ENCODE measurements at places on chromosomes 7 and 10. TPM values are rescaled to one million over a fixed set of nuclear protein-coding genes. Genes with fewer than 3 reads are reported as not detected.

DNA sequence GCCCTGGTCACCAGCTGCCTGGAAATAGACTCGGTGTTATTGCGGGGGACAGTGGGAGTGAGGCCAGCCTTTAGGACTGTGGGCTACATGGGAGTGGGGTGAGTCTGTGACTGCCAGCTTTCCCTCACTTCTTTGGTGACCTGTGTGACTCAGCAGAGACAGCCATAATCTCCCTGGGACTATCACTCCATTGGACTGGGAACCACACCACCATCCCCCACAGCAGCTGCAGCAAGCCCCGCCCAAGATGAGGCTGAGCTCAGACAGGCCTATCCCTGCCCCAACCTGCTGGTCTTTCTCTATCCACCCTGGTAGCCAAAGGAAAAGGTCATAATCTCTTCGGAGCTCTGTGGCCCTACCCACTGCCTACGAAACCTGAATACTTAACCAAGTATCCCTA lies 263.2 kb downstream of the FZD1 start:
- no peak overlapping the region for H3K27ac ChIP-seq
- no peaks in the 10 kb centered on the region for H3K4me1 ChIP-seq
- no peak for DNase-seq
- no peak overlapping the region for H3K4me3 ChIP-seq

GRCh38 chr10:17125206-17125893 lies 4.3 kb downstream of the CUBN start:
- H3K27me3 ChIP-seq, result no peaks in the 10 kb centered on the region
- no peaks in the 10 kb centered on the region for H3K4me1 ChIP-seq
- DNase-seq, result no peak
- H3K36me3 ChIP-seq, result peaks cover 3% of the 10 kb centered on the region
- H3K4me3 ChIP-seq, result no peak overlapping the region

The ZNF248 gene
- total RNA-seq, result 8.3 TPM

The MAGI2 gene
- total RNA-seq, result 0.09 TPM

- no peak overlapping the region for H3K27ac ChIP-seq
- H3K4me3 ChIP-seq, result no peak overlapping the region
- DNase-seq, result no peak
- H3K27me3 ChIP-seq, result peaks cover 7% of the 10 kb centered on the region
- H3K4me1 ChIP-seq, result no peaks in the 10 kb centered on the region
These were observed 35.4 kb downstream of the MALSU1 start for GRCh38 chr7:23334482-23335056.

DNA sequence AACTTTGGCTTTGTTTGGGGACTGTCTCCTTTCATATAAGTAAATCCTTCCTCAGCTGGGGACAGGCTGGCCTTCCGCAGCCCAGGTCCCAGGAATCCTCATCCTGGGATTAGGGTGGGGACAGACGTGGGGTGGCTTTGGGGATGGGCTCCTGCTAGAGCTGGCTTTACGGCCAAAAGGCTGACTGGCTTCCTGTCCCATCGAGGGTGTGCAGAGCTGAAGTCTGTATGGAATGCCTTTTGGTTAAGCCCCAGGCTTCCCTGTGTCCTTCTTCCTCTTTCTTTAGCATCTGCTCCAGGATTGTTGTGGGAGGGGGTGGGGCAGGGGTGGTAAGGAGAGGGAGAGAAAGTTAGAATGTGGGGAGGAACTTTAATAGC lies 59.4 kb upstream of the AQP1 start:
- H3K27ac ChIP-seq, result no peak overlapping the region
- no peaks in the 10 kb centered on the region for H3K4me1 ChIP-seq
- H3K36me3 ChIP-seq, result no peaks in the 10 kb centered on the region
- no peak for DNase-seq
- no peak overlapping the region for H3K4me3 ChIP-seq
- H3K27me3 ChIP-seq, result no peaks in the 10 kb centered on the region

DNA sequence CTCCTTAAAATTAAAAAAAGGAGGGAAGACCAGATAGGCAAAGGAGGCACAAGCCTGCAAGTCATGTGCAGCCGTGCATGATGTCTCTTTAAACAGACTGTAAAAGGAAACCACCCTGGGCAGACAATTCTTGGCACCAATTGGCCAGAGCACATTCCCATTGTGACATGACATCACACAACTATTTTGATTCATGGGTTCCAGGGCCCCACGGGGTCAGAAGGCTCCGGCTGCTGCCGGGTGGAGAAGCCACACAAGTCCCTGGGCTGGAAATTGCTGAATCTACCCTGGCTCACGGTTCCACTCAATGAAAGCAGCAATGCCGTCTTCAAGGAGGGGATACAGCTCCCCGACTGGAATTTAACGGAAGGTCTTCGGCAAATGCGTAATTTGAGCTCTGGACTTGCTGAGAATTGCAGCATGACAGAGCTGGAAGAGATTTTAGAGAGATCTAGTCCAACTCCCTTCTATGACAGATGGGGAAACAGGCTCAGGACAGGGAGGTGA lies 140.5 kb downstream of the PRKAG2 start:
- H3K27ac ChIP-seq, result no peak overlapping the region
- no peaks in the 10 kb centered on the region for H3K27me3 ChIP-seq
- no peaks in the 10 kb centered on the region for H3K36me3 ChIP-seq
- no peak overlapping the region for H3K4me3 ChIP-seq

The HGF gene
- not detected for total RNA-seq

DNA sequence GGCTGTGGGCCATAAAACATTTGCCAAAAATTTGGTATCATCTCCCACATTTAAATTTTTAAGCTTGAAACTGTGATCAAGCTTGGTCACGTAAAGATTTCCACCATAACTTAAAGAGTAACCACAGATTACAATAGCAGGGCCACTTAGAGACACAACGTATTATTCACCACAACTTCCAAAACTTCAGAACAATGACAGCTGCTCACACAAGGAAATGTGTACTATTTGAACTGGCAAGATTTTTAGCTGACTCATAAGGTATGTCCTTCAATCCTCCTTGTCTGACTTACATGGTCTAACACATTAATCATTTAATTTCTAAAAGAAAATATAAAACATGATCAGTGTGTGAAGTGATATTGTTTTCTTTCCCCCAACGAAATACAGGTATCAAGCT lies 234.5 kb downstream of the PARD3 start:
- H3K27ac ChIP-seq, result no peak overlapping the region
- DNase-seq, result no peak
- no peaks in the 10 kb centered on the region for H3K4me1 ChIP-seq
- no peaks in the 10 kb centered on the region for H3K36me3 ChIP-seq

The NOS3 gene
- 5.4 TPM for total RNA-seq

The CTAGE15 gene
- 0.83 TPM for total RNA-seq

GRCh38 chr7:116598861-116599260 lies 73.1 kb upstream of the MET start:
- no peak for DNase-seq
- H3K4me3 ChIP-seq, result no peak overlapping the region
- H3K4me1 ChIP-seq, result peaks cover 10% of the 10 kb centered on the region
- H3K36me3 ChIP-seq, result no peaks in the 10 kb centered on the region

GRCh38 chr7:575425-576366 lies 56.0 kb upstream of the PDGFA start:
- H3K36me3 ChIP-seq, result peaks cover 42% of the 10 kb centered on the region
- H3K27me3 ChIP-seq, result no peaks in the 10 kb centered on the region
- no peaks in the 10 kb centered on the region for H3K4me1 ChIP-seq
- no peak for DNase-seq
- no peak overlapping the region for H3K27ac ChIP-seq

DNA sequence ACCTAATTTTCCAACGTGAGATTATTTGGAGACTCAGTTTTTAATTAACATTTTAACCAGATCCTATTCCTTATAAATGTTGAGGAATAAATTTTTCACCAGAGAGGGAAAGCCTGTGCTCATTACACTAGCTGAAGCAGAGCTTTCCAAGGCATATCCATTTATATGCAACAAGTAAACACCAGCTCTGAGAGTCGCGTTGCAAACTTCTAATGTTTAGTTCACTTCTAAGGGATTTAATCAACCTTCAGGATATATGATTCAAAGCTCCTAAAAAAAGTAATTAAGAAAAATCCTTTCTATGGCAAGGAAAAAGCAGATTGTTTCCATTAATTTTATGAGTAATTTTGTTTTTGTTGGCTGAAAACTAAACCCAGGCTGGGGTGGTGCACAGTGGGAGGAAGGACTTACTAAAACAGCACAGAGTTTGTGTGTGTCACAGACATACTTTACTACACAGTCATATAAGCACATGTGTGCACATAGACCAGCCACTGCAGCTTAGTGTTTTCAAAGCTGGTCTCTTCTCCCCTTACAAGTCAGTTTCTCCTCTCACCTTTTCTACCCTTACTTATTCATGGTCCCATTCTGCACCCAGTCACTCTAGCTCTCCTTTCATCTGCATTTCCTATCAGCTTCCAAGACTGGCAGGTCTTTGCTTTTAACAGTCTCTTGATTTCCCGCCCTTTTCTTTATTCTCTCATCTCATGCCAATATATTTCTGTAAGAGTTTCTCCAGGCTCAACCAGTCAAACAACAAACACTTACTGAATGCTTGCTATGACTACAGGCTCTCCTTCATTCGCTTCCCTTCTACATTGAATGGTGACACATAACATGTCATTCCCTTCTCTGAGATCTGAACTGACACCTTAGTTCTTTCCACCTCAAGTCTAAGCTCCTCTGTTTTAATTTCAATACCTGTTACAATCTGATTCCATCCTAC lies 81.1 kb upstream of the FZD1 start:
- no peaks in the 10 kb centered on the region for H3K4me1 ChIP-seq
- H3K36me3 ChIP-seq, result no peaks in the 10 kb centered on the region
- no peak overlapping the region for H3K27ac ChIP-seq
- no peaks in the 10 kb centered on the region for H3K27me3 ChIP-seq

DNA sequence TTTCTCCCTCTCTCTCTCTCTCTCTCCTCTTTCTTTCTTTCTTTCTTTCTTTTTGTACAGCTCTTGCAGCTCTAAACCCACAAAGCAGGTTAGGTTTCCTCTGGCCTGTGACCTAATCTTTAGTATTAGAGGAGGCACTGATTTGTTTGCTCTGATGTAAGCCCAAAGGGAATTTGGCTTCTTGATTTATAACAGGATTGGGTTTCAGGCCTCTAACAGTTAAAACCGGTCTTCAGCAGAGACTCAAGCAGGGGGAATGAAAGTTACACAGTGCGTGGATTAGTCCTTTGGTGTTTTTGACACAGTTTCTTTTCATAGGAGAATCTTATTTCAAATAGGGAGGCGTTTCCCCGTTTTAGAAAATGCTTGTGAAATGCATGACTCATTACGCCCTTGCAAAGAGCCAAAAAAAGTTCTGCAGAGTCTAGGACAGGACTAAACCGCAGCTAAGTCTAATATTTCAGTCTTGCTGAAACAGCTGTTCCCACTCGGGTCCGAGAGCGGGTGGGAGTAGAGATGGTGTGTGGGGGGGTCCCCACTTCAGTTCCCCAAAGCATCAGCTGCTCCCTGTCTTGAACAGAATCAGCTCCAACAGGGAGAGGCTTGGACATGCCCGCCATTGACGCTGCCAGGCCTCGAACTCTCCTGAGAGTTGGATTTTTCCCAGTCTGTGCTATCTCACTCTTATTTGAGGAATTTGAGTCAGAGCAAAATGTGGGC lies 296.5 kb upstream of the PITRM1 start:
- no peak overlapping the region for H3K4me3 ChIP-seq
- H3K27ac ChIP-seq, result peak overlapping the region; percentile 47
- H3K36me3 ChIP-seq, result no peaks in the 10 kb centered on the region
- peaks cover 35% of the 10 kb centered on the region for H3K4me1 ChIP-seq
- H3K27me3 ChIP-seq, result peaks cover 7% of the 10 kb centered on the region

- H3K27me3 ChIP-seq, result peaks cover 7% of the 10 kb centered on the region
- H3K36me3 ChIP-seq, result no peaks in the 10 kb centered on the region
- no peak for DNase-seq
- H3K4me1 ChIP-seq, result peaks cover 2% of the 10 kb centered on the region
These were observed 177.3 kb upstream of the PPP2R2D start for GRCh38 chr10:131723297-131724168.

The CACNB2 gene
- not detected for total RNA-seq

GRCh38 chr10:77774940-77775391 lies 137.4 kb upstream of the KCNMA1 start:
- peaks cover 3% of the 10 kb centered on the region for H3K36me3 ChIP-seq
- DNase-seq, result no peak
- H3K27me3 ChIP-seq, result no peaks in the 10 kb centered on the region
- H3K4me3 ChIP-seq, result no peak overlapping the region

The TDRD1 gene
- 0.16 TPM for total RNA-seq
